ENCODE measurements at places on chromosomes 11 and 22.
A peak's percentile ranks its signal among the peaks of the same experiment; 100 is the strongest.

DNA sequence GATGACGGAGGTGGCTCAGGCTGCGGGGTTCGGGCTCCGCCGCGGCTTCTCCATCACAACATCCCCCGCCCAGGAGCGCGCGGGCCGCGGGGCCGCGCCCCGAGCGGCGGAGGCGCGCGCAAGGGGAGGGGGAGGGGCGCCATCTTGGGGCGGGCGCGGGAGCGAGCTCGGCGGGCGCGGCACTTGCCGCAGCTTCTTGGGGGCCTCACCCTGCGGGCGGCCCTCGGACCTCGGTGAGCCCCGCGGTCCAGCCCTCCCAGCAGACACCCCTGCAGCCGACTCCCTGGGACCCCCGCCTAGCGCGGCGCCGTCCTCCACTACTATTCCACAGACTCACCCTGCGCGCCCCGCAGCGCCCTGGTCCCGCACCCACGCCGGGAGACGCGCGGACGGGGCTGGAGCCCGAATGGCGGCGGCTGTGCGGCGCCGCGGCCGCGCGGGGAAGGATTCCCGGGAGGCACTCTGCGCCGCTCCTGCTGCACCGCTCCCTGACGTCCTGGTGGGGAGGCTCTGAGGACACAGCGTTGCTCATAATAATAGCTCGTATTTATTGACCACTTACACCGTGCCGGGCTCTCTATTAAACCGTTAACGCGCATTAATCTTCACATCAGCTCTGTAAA is at the start of gene APBB1:
Gene APBB1, minus strand, starts transcription at position 86 of the 623 bp plus-strand sequence. CDS start 7,747 bp downstream, outside the sequence.
- no peak for DNase-seq

DNA sequence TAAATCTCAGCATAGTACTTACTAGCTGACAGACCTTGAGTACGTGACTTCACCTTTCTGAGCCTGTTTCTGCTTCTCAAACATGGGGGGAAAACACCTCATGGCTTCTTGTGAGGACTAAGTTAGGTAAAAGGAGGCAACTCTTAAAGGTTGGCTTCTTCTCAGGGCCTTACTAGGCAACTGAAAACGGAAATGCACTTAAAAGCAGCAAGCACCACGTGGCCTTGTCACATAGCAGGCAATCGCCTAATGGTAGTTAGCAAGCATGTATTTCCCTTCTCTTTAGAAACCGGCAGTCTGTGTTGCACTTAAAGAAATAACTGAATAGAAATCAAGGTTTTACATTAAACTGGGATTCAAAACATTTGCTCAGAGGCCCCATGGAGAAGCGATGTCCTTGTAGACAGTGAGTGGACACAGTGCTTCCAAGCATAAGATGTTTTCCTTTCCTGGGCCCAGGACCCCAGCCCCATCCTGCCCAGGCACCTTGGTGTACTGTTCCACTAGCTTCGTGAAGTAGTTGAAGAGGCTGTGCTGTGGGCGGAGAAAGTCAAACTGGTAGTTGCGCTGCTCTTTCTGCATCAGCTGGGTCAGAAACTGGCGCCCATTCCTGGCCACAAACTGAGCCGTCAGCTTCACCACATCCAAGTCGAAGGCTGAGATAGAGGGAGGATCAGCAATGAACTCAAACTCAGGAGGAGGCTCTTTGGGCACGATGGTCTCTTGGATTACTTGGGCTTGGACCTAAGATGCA is 12.1 kb downstream of the SF3A1 start:
- DNase-seq: no peak

DNA sequence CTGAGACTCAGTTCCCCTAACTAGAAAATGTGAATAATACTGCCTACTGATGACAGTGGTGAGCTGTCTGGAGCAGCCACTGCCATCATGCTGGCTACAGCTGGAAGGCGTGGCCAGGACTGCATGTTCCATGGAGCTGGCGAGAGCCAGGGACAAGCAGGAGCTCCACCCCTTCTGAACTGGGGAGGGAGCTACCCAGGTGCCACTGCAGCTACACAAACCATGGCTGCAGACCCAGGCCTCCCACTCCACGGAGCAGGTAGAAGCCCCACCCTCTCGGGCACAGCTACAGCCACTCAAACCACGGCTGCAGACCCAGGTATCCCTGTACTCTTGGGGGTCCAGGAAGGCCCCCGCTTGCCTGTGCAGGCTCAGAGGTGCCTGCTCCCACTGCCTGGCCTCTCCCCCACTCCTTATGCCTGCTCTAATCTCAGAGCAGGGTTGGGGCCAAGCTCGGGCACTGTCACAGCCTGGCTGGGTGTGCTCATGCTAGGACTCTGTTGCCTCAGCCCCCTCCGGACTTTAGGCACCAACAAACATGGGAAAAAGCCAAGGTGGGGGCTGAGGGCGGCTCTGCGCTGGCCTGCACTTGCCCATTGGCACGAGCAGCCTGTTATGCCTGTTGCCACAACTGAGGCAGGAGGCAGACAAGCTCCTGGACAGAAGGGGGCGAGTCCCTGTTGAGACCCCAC is 51.7 kb downstream of the RAB30 start:
- DNase-seq: no peak

GRCh38 chr11:34614344-34615104 is 6.4 kb upstream of the EHF start:
- no peak for DNase-seq

DNA sequence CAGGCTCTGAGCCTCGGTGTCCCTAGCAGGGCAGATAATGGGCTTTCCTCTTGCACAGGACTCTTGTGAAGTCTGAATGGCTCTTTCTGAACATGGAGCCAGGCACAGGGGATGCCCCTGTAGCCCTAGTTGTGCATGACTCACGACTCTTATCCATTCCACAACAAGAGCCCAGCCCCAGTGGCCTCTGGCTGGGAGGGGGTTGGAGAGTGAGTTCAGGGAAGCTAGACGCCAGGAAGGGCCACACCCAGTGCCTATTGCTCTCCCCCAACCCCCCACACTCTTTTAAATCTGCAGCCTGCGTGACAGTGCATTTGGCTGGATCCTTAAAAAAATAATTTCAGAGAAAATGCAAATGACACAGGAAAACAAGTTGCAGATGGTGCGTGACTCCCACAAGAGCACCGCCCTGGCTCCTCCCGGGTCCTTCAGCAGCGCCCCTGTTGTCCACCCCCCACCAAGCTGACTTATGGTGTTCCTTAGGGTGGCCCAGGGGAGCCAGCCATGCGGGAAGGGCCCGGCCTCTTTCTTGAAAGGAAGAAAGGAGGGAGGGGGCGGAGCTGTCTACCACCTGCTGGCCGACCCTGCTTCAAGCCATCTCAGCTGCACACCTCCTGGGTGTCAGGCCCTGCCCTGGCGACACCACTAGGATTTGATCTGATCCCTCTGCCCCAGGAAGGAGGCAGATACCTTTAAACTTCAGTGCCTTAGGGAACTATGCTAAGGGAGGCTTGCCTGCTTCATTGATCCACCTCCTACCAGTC is 74.7 kb downstream of the MN1 start:
- peak; percentile 74 for DNase-seq

All from bronchial epithelial cell (primary cell).